Activated CD8-positive, alpha-beta memory T cell treated with anti-CD3 and anti-CD28 coated beads, Interleukin-2, amount 50 U/mL, for 48 hours (primary cell): ENCODE measurements at places on chromosomes 4 and X.

- no peak for DNase-seq
These were observed 46.5 kb downstream of the CWH43 start for GRCh38 chr4:49032440-49033161.

DNA sequence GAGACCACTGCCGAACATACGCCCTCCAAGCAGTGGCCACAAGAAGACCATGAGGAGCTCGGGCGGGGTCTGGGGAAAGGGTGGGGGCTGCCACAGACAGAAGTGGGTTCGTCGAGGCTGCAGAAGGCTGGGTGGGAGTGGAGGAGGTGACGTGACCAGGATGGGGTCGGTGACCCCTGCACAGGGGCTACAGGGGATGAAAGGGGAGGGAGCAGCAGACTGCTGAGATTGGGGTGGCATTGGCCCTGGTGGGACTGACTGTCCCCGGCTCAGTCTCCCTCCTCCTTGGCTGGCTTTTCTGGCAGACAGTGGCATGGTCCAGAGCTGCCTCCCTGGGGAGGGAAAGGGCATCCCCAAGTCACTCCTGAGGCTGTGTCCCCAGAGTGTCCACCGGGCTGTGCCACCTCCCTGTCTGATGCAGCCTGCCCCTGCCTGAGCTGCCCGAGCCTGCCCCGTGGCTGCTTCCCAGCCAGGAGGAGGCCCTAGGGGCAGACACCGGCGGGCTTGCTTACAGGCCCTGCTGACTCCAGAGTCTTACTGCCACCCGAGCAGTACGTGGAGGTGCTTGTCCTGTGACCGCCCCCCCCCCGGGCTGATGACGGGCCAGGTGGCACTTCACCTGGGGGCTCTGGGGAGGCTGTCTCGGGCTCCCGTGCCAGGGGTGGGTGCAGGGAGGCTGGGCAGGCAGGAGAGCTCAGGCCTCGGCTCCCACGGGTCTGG, 7.2 kb downstream of the SH3BP2 start:
- no peak for DNase-seq

DNA sequence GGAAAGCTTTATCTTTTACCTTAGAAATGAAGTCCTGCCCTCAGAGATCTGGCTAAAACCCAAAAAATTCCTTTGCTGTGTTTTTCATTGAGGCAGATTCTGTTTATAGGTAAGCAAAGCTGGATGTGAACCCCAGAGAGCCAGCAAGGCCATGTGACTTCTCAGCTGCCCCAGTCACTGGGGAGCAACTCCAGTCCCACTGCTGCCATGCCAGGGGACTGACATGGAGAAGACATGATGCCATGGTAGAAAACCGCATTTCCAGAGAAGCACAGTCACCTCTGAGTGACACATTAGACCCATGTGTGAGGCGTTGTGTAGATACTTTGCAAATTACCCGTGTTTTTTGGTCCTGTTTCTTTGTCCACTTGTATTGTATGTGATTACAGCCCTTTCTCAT, 45.4 kb downstream of the PTTG2 start:
- no peak for DNase-seq

DNA sequence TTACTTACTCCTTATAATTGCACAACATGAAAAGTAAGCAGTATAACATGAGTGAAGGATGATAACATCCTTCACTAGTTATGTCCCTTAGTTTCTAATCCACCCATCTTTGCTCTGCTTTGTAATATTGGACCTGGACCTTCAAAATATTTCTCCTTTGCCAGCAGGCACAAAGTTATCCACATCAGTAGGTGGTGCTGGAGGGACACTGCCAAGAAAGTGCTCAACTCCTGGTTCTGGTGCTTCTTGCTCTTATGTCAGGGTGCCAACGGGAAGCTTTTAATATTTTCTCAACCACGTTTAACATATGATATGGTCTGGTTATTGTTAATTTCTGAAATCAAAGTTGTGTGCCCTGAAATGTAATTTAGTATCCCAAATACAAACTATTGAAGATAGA, 49.1 kb downstream of the TMEM165 start:
- DNase-seq: no peak

GRCh38 chr4:82694046-82694445, 104.5 kb downstream of the SCD5 start:
- no peak for DNase-seq

DNA sequence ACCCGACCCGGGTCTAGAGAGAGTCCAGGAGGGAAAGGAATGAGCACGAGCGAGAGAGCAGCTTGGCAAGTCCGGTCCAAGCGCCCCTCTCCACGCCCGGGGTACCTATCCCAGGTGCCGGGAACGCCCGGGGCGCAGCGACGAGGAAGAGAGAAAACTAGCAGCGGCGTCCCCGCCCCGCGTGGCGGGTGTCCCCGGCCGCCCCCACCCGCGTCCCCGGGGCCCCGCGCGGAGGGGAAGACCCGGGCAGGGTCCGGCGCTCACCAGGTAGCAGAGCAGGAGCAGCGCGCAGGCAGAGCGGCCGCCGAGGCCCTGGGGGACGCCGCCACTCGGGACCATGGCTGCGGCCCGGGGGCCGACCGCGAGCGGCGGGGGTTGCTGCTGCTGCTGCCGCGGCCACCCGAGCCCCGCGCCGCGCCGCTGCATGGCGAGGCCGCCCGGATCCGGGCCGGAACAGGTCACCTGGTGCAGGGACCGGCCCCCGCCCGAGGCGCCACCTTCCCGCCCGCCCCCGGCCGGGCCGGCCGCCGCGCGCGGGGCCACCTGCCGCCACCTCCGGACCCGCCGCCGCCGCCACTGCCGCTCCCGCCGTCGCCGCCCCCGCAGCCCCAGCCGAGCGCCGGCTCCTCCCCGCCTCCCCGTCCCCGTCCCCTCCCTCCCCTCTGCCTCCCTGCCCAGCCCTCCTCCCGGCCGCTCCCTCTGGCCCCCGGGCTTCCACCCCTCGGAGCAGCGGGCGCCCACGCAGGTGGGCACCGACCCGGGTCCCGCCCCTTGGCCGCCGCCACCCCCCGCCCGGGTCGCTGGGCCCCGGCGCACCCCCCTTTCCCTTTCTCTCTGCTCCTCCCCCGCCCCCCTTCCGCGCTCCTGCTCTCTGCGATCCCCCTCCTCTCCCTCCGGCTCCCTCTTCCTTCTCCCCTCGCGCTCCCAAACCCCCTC, at the start of gene SEL1L3:
SEL1L3 (minus strand) TSS at position 578 of the 936 bp plus-strand sequence; CDS start at position 426, 152 bp downstream.
- peak; percentile 79 for DNase-seq

- no peak for DNase-seq
These were observed 20.6 kb downstream of the ZNF721 start for GRCh38 chr4:478373-478772.

GRCh38 chrX:150119323-150119722, 181.0 kb upstream of the EOLA2 start:
- DNase-seq: no peak
